ENCODE measurements at places on chromosomes 2 and 18. TPM values are rescaled to one million over a fixed set of nuclear protein-coding genes. Genes with fewer than 3 reads are reported as not detected.

The MAL gene
- not detected for total RNA-seq

The NT5DC4 gene
- total RNA-seq = not detected

The ACAA2 gene
- 40.2 TPM for total RNA-seq

The IL1RL1 gene
- total RNA-seq = 1.1 TPM

The ESPNL gene
- 0.40 TPM for total RNA-seq

The TSGA10 gene
- 2.8 TPM for total RNA-seq

The GATA6 gene
- total RNA-seq = 29.3 TPM

The C2orf74 gene
- total RNA-seq = 29.7 TPM

The AQP12B gene
- not detected for total RNA-seq

The LAMA1 gene
- total RNA-seq = 0.92 TPM

The PSMA8 gene
- not detected for total RNA-seq

The CNGA3 gene
- total RNA-seq = 0.13 TPM

The RNF144A gene
- 1.5 TPM for total RNA-seq

The GLI2 gene
- 2.9 TPM for total RNA-seq

The KIF1A gene
- total RNA-seq = not detected

The ALK gene
- not detected for total RNA-seq

The DYNAP gene
- not detected for total RNA-seq

The RAB6C gene
- total RNA-seq = under 0.01 TPM

The CREB1 gene
- total RNA-seq = 38.0 TPM

The DSG1 gene
- not detected for total RNA-seq

The TMEM18 gene
- total RNA-seq = 18.9 TPM

The UNC80 gene
- 0.19 TPM for total RNA-seq

The TRIB2 gene
- total RNA-seq = 49.0 TPM

The PDIA6 gene
- 404 TPM for total RNA-seq

The DSC3 gene
- total RNA-seq = under 0.01 TPM

The RAB27B gene
- total RNA-seq = 5.0 TPM

The SKA1 gene
- 8.0 TPM for total RNA-seq

The DCAF17 gene
- 24.0 TPM for total RNA-seq

The NCKAP1 gene
- 131 TPM for total RNA-seq

The RAB6D gene
- total RNA-seq = not detected

The RSAD2 gene
- total RNA-seq = 0.40 TPM

The HTRA2 gene
- total RNA-seq = 38.1 TPM

All from aortic smooth muscle cell (primary cell).